ENCODE measurements at places on chromosomes 3 and 15. TPM values are rescaled to one million over a fixed set of nuclear protein-coding genes. Genes with fewer than 3 reads are reported as not detected.

GRCh38 chr3:89107461-89108290 is at the start of gene EPHA3:
Gene EPHA3 (plus strand): TSS chr3:89107621. CDS start chr3:89107749, 128 bp downstream.
- peak; percentile 89 for DNase-seq

GRCh38 chr3:50585919-50586762 is 16.8 kb downstream of the HEMK1 start:
- no peak for DNase-seq

DNA sequence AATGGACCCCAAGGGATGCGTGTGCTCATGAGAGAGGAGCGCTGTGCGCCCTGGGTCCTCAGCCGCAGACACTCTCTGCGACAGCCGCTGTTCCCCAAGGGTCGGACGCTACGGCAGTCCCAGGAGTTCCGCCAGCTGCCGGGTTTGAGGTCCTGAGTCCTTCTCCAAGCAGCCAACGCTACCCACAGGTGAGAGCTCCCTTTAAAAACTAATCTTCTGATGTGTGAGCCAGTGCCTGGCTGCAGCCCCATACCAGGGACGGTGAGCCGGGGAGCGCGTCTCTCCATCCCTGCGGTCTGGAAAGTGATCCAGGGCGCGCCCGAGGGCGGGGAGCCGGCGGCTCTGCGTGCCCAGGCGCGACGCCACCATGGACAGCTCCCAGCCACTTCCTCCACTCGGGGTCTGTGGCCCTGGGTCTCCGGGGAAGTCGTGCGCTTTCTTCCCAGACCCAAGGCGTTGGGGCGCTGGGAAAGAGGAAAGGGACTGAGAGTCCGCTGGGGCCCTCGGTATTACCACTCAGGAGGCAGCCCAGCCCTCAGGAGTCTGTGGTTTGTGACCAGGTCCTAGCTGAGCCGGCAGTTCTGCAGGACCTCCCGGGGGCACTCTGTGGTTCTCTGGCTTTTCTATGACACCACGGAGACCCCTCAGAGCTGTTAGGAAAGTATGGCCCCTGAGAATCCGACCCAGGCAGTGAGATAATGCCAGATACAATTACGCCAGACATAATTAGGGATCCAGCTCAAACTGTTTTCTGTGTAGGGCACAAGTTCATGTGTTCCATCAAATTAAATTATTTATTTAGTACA is 1.4 kb downstream of the CEMIP start:
- peak; percentile 91 for DNase-seq

- no peak for DNase-seq
These were observed 15.7 kb downstream of the SCAANT1 start for GRCh38 chr3:63896332-63897030.

DNA sequence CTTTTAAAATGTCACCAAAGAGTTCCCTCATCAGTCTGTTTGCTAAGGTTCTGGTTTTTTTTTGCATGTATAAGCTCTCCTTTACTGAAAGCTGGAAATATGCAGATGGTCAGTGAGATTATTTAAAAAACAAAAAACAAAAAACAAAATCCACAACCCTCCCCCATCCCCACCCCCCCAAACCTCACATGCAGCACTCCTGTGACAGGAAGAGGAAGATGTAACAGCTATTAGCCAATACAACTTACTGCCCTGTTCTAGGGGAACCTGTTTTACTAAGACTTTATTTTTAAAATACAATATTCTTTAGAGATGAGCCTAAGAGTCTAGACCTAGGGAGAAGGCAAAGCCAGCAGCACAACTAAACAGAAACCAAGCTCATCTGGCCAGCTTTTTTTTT is 39.5 kb downstream of the ANP32A start:
- DNase-seq, result no peak

DNA sequence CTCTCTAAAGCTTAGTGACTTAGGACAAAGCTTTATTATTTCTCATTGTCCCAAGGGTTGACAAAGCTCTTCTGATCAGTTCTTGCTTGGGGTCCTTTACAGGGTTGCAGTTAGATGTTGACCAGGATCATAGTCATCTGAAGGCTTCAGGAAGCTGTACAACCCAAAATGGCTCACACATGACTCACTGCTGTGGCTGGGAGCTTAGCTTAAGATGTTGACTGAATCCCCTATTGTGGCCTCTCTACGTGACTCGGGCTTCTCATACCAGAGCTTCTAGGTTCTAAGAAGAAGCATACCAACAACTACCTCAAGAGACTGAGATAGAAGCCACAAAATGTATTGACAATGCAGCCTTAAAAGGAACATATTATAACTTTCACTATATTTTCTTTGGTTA is 569.6 kb upstream of the ROBO2 start:
- DNase-seq, result no peak

GRCh38 chr15:33494306-33494705 is 183.5 kb downstream of the RYR3 start:
- DNase-seq, result no peak

DNA sequence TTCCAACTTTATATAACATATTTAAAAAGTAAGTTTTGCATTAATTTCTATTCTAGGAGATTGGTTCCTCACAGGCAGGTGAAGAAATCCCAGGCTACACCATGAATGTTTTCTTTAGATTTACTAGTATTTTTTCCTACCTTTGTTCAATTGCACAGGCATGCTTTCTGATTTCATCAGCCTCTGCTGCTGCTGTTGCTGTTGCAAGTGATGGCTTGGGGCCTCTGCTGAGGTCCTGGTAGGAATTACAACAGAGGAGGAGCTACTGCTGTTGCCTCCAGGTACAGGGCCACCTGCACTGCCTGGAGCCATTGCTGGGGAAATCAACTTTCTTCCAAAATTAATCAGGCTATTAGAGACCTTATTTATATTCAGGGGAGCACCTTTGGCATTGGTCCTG is 353.3 kb downstream of the PLCL2 start:
- DNase-seq, result no peak

DNA sequence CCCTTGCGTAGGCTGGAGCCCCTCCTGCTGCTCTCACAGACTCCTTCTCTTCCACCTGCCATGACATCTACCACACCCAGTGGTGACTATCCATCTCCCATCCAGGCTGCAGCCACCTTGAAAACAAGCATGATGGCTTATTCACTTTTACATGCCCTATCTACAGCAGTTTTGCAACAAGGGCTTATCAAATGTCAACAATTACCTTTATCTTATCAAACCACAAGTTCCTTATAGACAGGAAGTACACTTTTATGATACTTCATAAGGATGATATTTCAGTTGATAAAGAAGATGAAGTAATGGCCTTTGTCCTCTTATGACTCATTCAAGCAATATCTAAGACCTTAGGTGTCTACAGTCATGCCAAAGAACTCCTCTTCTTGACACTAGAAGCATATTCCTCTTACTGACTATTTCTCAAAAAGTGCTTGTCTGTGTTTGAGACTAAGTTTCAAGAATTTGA is 125.3 kb upstream of the SPRED1 start:
- DNase-seq, result no peak

DNA sequence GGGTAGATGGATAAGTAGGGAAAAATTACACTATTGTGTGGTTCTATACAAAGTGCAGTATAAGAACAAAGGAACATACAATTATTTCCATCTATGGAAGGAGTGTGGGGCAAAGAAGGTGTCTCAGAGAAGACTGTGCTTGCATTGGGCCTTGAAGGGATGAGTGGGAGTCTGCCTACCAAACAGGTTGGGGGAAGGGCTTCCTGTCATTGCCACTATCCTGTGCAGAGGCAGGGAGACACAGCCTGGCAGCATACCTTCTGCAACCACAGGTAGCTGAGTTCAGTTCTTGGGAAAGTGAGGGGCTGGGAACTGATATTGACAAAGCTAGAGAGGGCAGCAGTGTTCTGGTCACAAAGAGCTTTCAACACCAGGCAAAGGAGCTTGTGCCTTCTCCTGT is 3.4 kb downstream of the TIMP4 start:
- no peak for DNase-seq

DNA sequence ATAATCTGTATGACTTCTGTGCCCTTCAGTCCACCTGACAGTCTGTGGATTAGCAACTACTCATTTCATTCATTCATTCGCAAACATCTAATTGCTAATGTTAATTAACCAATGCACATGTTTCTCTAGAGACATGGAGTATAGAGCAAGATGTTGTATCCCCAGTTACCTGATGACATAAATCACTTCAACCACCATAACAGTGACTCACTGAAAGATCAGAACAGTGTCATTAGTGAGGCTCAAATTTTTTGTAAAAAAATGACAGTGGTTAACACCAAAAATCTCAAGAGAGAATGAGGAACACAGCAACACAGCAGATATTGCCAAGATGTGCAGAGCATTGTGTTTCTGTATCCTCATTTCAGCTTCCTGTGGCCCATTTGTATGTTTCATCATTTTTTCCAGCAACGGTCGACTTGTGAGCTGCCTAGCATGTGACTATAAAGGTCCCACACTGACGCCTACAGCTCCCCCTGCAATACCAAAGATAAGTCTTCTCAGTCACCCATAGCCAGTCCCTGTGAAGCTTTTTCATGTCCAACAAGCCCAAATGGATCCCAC is 3.7 kb upstream of the PLD1 start:
- DNase-seq, result no peak

DNA sequence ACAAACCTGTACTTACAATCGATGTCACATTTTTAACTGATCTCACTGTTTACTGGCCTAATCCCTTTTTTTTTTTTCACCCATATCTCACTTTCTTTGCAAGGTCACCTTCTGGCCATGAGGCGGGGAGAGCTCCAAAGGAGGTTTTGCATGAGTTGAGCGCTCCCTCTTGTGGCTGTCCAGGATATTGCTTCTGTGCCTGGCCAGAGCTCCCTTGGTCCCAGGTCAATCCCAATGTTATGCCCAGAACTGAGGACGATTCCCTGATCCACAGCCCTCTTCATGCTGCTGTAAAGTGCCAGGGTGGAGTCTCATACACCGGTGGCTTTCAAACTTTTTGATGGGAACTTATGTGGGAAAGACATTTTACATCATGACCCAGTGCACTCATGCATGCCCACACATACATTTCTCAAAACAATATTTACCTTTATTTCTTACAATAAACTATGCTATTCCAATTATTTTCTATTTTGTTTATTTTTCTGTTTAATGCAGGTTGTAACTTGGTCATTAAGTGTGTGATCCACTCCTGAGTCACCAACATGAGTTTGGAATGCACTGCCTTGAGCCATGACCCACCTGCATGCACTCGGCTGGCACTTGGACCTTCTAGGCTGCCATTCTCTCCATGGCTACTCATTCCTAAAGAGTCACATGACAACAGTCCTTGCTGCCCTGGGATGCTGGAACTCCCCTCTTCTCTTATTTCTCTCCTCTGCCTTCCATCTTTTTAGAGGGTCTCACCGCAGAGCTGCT is 9.6 kb upstream of the SST start:
- peak; percentile 79 for DNase-seq

- no peak for DNase-seq
These were observed 142.3 kb downstream of the CHST2 start for GRCh38 chr3:143261848-143262247.

Gene LOXL1
- 108 TPM for total RNA-seq

Gene FBXW12
- not detected for total RNA-seq

Gene CLSTN2
- total RNA-seq, result 20.6 TPM

Gene C3orf70
- total RNA-seq, result 20.4 TPM

Gene CPNE9
- total RNA-seq, result not detected

Gene CD80
- 2.3 TPM for total RNA-seq

Gene SNX22
- 0.36 TPM for total RNA-seq
